AG08395 (cell line): ENCODE measurements at places on chromosomes 3 and 15.

- DNase-seq = peak; percentile 26
These were observed 13.8 kb upstream of the IL16 start for GRCh38 chr15:81182756-81183438.

DNA sequence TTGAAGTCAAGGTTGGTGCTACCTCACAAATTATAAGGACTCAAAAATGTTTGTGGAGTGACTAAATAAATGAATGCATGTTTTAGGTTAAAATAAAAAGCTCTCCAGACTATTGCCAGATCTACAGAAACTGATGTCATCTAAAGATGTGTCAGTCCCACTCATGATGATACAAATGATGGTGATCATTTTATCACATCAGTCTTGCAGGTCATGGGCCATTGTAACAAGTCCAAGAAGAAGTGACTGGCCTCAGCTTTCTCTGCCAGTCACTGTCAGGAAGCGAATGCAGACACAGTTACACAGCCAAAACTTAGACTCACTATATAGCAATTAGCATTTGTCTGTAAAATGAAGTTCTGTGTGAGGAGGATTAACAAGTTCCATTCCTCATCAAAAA, 18.5 kb downstream of the ATP8B4 start:
- DNase-seq = no peak

DNA sequence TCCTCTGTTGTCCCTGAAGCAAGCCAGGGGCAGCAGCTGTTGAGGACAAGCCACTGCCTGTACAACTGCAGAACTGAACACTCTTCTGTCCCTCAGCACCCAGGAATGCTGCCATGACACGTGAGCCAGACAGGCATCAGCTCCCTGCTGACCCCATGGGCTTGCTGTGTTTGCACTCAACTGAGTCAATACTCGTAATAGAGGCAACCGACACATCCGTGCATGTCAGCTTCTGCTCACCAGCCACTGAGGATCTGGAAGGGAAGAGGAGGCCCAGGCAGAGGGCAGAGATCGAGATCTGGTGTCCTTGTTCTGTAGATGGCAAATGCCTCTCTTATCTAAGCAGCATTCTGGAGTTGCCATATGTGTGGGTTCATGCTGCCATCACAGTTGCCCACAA, 54.3 kb upstream of the SEC61A1 start:
- DNase-seq = no peak

DNA sequence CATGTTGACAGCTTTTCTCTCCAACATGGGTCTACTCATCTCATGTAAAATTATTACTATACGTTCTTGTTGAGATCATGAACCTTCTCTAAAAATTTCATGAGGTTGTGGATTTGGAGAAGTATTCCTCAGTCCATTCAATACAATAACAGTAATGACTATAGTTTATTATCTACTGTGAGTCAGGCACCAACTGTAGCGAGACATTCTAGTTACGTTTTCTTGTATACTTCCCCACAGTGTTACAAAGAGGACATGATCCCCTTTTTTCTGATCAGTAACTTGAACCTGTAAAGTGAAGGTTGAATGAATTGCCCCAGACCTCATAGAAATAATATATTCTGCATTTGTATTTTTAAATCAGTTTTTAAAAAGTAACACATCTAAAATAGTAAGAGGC, 76.4 kb downstream of the AKAP13 start:
- no peak for DNase-seq

DNA sequence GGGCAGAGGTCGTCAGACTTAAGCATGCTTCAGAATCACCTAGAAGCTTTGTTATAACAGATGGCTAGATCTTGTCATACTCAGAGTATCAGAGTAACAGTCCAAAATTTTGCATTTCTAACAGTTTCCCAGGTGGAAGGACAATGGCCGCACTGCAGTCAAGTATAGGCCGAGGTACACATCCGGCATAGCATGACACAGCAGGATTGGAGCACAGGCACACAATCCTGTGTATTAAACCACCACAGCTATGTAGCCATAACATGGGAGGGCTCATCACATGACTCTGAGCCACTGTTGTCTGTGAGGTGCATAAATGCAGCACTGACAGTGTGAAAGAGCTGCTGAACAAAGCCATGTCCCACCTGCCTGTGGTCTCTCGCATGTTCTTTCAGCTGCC, 85.7 kb upstream of the RNF7 start:
- DNase-seq = no peak

- DNase-seq = peak; percentile 84
These were observed 393.6 kb downstream of the OTOL1 start for GRCh38 chr3:161890147-161890625.

- no peak for DNase-seq
These were observed 54.8 kb upstream of the HES1 start for GRCh38 chr3:194080913-194081800.

DNA sequence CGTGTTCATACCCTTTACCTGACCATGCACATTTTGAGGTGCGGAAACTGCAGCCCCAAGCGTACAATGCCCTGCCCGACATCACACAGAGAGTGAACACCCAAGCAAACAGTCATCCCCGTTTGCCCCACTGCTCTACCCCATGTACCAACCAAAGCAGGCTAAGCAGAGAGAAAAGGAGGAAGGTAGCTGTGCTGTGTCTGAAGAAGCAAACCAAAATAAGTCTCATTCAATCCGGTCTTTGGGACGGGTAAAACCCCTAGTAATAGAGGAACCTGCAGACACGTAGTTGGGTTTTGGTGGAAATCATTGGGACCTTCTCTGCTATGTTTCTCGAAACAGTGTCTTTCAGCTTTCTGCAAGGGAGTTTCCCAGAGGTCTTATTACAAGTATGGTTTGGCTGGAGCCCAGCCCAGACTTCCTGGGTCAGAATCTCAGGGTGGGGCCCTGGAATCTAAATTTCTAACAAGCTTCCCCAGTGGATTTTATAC, 164.6 kb upstream of the HES1 start:
- DNase-seq = peak; percentile 17
